ENCODE measurements at places on chromosomes 1 and 21.

- no peak for DNase-seq
These were observed 22.6 kb upstream of the MYSM1 start for GRCh38 chr1:58722414-58722813.

DNA sequence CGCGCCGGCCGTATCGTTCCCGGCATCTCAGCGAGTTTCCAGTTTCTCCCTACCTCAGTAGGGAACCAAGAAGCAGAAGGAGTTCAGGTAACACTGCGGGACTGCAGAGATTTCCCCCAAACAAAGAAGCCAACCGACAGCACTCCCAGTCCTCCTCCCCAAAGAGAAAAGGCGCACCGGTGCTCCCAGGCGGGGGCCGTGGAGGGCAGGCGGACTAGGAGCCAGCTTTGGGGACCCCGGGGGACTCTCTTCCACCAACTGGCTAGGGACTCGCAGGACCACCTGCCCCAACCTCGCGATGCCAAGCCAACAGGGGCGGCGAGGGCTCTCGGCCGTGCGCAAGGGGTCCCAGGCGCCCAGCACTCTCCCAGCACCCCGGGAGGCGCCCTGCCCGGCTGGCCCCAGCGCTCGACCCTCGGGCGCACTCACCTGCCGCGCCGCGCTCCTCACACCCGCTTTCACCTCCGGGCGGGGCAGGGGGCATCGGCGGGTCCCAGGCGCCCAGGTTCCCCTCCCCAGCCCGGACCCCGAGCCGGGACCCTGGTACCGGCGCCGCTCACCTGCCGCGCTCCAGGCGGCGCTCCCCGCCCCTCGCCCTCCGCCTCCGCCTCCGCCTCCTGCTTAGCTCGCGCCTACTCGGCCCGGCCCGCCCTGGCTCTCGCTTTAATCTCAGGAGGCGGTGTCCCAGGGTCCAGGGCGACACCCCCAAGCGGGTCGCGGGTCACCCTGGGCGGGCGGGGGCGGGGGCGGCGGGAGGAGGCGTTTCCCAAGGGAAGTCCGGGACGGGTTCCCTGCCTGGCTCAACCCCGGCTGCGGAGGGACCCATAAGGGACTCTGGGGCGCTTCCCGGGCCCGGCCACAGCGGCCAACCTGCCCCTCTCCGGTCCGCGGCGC, at the start of gene TMPRSS2:
TMPRSS2 (minus strand) TSS at position 638 of the 894 bp plus-strand sequence. CDS start 10,025 bp downstream, outside the sequence.
- no peak for DNase-seq

GRCh38 chr1:167713330-167714081, 8.3 kb upstream of the MPZL1 start:
- DNase-seq = no peak

DNA sequence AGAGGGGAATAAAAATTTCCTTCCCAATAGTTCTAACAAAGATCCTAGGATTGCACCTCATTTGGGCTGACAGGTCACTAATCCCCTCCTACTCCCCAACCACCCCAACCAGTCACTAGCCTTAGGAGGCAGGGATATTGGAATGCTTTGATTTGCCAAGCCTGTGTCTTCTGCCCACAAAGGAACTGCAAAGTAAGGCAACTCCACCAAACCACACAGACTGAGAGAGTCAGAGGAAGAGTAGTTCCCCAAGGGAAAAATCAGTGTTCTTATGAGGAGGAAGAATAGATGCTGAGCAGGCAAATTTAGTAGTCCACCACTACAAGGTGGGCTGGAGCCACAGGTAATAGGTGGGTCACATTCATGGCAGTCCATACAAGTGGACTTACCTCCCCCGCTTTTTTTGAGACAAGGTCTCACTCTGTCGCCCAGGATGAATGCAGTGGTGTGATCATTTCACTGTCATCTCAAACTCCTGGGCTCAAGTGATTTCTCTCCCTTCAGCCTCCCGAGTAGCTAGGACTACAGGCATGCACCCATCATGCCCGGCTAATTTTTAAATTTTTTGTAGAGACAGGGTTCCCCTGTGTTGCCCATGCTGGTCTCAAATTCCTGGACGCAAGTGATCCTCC, 3.7 kb upstream of the TMEM39B start:
- DNase-seq = no peak

DNA sequence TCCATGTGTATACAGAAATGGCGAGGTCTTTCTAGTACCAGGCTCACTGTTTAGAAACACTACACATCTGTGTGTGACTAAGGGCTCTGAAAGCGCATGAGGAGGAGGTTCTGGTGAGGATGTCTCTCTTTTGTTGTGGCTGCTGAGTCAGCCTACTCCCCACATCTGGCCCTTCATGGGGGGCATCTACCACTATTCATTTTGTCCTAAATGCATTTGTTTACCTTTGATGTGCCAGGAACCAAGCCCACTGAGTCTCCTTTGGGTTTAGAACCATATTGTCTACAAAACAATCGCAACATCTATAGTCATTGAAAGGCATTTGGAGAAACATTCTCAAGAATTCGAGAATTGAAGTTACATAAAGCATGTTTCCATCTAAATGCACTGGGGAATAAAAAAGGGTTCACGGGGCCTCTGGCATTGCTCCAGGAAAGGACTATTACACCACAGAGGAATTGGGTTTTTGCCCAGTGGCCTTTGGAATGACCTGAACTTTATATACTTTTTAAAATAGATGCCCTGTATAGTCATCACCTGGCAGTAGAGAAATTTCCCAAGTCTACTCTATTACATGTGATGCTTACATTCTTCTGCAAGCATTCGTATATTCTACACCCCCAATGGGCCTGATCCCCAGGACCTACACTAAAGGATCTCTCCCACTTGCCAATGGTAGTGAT, 35.1 kb upstream of the ADORA3 start:
- no peak for DNase-seq

DNA sequence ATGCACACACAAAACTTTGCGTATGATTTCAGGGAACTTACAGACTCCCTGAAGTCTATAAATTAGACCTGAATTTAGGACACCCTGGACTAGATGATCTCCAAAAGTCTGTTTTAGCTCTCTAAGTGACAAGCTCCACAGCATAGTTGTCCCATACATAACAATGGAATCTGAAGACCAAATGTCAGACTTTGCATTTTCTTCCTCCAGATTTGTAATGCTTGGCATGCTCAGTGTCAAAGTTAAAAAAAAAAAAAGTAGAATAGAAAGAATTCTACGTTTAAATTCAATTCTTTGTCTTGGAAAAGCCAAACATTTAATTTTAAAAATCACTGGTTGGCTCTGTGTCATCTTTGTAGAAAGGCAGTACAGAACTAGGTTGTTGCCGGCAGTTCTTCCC, 66.7 kb downstream of the OLFML2B start:
- DNase-seq = no peak

- DNase-seq = no peak
These were observed 723 bp downstream of the CDC42BPA start for GRCh38 chr1:227317523-227318015.

DNA sequence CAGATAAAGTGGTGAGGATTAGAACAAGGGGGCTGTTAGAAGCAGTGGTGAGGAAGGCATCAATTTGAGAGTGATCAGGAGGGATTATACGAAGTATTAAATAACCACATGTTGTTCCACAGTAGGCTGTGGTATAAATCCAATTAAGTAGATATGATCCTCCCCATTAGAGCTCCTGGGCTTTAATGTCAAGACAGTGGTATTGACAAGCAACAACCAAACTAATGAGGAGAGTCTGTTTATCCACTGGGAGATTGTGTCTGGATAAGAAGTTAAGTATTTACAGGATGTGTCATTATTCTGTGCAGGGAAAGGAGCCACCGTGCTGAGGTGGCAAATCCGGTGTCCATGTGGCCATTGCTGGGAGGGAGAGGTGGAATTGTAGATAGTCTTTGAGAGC, 5.8 kb downstream of the ACTN2 start:
- no peak for DNase-seq

DNA sequence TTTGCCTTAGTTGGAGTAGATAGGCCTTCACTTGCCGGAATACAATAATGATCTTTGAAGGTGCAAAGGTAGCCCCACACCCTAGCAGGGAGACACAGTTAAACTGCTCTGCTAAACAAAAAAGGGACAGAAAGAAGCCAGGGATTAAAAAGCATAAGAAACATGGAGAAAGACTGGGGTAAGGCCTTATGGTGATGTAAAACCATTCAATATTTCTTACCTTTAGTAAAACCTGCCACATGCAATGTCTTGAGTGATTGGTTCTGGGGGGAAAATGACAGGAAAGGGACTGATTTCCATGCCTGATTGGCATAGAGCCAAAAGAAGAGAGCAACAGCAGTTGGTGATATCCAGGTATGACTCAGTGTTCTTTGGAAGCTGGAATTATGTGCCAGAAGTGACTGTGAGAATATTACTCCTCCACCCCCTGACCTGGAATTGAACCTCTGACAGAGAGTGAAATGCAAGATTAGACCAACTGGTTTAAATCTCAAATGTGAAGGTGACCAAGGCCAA, 8.1 kb downstream of the DNASE2B start:
- no peak for DNase-seq

- DNase-seq = no peak
These were observed 79.1 kb downstream of the NUP210L start for GRCh38 chr1:154075746-154076145.

- DNase-seq = no peak
These were observed 18.4 kb upstream of the RCAN3 start for GRCh38 chr1:24484199-24484598.

DNA sequence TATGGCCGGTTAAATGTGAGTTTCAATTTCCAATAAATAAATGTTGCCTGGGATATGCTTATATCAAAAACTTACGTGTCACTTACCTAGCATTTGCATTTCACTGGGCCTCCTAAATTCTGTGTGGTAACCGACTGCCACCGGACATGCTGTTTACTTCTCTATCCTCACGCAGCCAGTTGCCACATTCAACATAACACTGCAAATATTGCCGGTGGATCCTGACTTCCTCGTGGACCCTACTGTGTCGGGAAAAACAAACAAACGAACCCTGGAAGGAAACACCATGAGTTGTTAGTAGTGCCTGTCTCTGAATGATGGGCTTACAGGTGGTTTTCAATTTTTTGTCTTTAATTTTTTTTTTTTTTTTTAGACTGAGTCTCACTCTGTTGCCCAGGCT, 54.1 kb downstream of the RIPK4 start:
- no peak for DNase-seq

GRCh38 chr1:37009521-37009920, 24.8 kb downstream of the GRIK3 start:
- no peak for DNase-seq

DNA sequence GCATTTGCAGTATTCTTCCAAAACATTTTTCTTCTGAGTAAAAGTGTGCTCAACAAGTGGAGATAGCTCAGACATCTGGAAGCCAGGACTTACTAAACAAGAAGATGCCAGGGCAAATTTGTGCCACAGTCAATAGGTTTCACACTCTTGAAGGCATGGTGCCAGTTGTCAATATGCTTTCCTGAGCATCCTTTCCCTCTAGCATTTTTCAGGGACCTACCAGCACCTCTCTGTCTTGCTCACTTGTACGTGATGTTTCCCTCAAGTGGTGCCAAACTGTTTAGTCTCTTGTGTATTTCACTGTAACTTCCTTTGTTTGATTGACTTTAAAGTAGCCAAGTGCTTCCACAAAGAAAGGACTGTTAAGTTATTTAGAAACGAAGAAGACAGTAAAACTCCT, 194.0 kb upstream of the SGIP1 start:
- no peak for DNase-seq

- DNase-seq = no peak
These were observed 31.7 kb downstream of the ATP1A1 start for GRCh38 chr1:116404699-116405098.

DNA sequence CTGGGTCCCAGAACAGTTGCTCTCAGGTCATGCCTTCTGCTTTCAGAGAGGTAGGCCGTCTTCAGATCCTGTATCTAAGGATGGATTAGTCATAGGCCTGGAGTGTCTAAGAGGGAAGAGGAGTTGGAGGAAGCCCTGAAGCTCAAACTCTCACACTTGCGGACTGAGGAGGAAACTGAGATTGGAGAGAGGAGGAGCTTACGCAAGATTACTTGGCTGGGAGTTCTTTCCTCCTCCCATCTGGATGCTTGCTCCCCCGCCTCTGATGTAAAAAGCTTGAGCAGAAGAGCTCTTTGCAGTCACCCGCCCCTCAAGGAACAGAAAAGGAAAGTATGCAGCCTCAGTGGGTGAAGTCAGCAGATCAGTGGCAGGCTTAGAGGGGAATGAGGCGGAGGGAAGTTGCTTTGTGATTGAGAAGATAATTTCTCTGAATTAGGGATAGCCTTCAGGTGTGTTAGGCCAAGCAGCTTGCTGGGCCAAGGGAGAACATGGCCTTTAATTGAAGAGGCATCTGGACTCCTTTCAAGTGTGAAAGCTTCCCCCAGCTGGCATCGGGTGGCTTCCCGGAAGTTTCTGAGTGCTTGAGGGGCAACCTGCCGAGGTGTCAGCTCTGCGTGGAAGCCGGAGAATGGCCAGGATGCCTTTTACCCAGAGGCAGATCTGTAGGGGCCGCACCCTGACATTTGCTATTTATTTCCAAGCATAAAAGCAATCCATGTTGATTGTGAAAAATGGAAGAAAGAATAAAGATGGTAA, 6.6 kb downstream of the ADORA1 start:
- no peak for DNase-seq

- no peak for DNase-seq
These were observed 155.3 kb downstream of the HHIPL2 start for GRCh38 chr1:222392556-222392955.

- no peak for DNase-seq
These were observed 200.6 kb downstream of the GRIK1 start for GRCh38 chr21:29739176-29739575.

Data from stimulated activated CD8-positive, alpha-beta memory T cell treated with anti-CD3 and anti-CD28 coated beads, Interleukin-4, amount 100 ng/mL, for 4 hours (primary cell).